ENCODE measurements at places on chromosomes 5 and 9.

DNA sequence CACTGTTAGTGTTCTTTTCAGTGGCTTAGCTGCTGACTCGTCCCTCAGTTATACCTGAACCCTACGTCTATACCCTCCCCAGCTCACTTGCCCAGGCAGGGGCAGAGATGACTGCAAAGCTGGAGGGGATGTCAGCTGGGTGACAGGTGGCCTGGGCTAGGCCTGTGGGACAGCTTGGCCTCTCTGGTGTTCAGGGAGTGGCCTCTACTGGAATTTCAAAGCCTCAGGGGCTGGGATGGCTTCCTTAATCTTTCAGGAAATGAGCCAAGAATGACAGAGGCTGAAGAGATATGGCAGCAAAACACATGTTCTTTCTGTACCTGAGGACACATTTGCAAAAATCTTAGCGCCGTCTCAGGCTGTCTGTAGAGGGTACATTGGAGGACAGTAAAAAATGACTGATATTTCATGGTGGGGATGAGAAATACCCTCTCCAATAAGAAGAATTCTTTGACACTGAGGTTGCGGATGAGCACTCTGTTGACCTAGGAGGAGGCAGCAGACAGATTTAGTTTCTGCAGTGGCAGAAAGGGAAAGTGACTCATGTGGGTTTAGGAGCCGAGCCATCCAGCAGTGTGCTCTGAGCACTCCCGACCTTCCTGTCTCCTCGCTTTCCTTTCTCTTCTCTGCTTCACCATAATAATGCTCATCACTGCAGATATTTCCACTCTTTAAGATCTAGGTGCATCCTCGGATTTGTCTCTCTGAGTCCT is 54.4 kb downstream of the ENTREP1 start:
- no peak for DNase-seq

DNA sequence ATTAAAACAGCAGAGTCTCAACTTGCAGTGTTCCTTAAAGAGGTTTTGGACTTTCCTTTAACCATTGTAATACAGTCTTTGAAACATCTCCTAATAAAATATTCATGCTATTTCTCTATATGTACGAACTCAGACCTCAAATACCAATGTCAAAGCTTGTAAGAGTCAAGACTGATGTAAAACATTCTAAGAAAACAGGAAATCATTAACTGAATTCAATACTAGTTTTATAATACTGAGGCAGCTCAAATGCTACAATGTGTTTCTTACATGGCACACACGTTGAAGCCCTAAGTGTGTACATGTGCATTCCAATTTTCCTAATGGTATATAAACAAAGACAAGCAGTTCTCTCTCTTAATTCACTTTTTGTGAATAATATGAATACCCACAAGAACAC is 11.6 kb downstream of the PSIP1 start:
- DNase-seq = no peak

DNA sequence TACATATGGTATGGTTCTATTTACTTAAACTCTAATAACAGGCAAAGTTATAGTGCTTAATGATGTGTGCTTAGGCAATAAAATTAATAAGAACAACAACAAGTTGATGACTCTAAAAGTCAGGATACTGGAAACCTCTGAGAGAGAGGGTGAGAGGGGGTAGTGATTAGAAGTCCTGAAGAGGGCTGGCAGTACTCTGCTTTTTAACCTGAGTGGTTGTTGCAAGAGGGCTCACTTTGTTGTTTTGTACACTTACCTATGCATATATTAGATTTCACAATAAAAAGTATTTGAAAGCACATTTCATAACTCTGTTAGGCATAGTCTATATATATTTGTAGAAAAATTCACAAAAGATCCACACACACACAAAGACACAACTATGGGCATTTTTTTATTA is 21.4 kb upstream of the ELL2 start:
- no peak for DNase-seq

GRCh38 chr9:107972346-107972745 is 482.8 kb upstream of the KLF4 start:
- no peak for DNase-seq

DNA sequence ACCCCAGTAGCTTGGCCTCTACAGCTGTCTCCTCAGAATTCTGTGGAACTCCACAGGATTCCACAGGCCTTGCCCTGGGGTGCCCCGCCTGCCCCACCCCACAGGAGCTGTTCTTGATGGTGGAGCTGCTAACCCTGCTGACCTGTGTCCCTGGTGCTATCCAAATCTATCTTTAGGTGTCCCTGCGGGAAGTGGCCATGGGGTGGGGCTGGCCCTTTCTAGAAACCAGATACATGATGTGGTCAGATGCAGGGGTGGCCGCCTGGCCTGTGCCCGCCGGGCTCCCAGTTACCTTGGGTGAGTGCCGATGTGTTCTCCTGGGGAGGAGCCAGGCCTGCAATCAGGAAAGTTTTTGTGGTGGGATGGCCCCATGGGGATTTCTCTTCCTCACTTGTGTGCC is 34.2 kb downstream of the WNK2 start:
- no peak for DNase-seq

GRCh38 chr9:131590449-131590848 is 45.1 kb downstream of the PRRT1B start:
- DNase-seq = no peak

DNA sequence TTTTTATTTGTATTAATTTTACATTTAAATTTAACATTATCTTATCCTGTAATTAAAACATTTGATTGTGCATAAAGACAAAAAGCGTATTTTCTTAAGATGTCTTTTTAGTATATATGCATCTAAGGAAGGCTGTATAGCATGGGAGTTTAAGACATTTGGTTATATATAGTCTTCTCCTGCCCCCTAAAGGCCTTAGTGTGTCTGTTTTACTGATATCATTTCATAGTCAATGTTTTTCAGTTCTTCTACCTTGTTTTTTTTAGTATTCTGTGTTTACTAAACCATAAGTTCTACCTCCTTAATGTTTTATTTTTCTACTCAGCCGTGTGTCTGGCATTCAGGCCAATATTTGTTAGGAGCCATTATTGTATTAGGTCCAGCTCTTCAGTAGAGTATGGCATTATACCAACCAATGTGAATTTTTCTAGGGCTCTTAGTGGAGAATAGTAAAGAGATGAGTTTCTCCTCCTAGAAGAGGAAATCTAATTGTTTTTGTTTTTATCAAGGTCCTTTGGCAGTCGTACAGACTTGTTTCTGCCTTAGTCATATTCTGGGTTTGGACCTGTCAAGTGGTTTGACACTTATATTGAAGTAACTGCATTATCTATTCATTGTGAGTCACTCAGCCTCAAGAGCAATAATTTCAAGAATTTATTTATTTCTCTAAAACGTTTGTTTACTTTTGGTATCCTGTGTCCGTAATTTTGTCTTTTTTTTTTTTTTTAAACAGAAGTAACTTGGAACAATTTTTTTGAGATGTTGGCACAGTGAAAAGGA is 74.8 kb downstream of the SLF1 start:
- DNase-seq = peak; percentile 46

DNA sequence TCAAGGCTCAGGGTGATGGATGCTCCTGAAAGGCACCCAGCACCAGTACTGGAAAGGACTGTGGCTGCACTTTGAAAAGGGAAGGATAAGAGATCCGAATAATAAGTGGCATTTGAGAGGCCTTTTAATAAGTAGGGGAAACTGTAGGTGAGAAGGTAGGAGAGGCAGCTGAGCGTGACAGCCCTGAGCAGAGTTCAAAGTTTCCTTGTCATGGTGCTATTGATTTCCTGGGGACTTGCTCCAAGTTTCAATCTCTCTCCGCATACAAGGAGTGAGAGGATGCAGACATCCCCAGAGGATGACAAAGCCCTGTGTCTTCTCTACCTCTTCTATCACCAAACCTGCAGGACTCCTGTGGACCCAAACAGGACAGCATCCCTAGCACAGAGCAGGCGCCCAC is 354.5 kb downstream of the SPOCK1 start:
- no peak for DNase-seq

- DNase-seq = no peak
Measured at GRCh38 chr5:139296198-139296597, 2.7 kb downstream of the MATR3 start.

DNA sequence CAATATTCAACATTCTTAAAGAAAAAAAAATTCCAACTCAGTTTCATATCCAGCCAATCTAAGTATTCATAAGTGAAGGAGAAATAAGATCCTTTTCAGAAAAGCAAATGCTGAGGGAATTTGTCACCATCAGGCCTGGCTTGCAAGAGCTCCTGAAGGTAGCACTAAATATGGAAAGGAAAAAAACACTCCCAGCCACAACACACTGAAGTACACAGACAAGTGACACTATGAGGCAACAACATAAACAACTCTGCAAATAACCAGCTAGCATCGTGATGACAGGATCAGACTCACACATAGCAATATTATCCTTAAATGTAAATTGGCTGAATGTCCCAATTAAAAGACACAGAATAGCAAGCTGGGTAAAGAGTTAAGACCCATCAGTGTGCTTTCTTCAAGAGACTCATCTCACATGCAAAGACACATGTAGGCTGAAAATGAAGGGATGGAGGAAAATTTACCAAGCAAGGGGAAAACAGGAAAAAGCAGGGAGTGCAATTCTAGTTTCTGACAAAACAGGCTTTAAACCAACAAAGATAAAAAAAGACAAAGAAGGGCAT is 33.1 kb downstream of the ANKRD33B start:
- no peak for DNase-seq

- no peak for DNase-seq
Measured at GRCh38 chr9:20569525-20569924, 52.8 kb downstream of the MLLT3 start.

DNA sequence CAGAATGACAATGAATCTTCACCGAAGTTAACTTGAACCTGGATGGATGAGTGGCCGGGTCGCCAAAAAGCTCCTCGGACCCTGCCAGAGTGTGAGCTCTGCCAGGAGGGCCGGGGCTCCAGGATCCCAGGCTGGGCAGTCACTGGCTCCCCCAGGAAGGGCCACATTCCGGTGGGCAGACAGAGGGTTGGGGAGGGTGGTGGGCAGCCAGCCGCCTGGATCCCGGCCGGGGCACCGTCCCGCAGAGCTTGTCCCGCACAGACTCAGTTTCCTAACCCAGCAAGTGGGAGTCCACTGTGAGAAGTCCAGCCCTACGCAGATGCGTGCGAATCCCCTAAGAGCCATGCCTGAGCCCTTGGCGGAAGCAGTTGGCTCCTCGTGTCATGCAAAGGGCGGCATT is 10.3 kb upstream of the NOTCH1 start:
- DNase-seq = no peak

GRCh38 chr5:5165541-5166002 is 25.4 kb downstream of the ADAMTS16 start:
- no peak for DNase-seq

DNA sequence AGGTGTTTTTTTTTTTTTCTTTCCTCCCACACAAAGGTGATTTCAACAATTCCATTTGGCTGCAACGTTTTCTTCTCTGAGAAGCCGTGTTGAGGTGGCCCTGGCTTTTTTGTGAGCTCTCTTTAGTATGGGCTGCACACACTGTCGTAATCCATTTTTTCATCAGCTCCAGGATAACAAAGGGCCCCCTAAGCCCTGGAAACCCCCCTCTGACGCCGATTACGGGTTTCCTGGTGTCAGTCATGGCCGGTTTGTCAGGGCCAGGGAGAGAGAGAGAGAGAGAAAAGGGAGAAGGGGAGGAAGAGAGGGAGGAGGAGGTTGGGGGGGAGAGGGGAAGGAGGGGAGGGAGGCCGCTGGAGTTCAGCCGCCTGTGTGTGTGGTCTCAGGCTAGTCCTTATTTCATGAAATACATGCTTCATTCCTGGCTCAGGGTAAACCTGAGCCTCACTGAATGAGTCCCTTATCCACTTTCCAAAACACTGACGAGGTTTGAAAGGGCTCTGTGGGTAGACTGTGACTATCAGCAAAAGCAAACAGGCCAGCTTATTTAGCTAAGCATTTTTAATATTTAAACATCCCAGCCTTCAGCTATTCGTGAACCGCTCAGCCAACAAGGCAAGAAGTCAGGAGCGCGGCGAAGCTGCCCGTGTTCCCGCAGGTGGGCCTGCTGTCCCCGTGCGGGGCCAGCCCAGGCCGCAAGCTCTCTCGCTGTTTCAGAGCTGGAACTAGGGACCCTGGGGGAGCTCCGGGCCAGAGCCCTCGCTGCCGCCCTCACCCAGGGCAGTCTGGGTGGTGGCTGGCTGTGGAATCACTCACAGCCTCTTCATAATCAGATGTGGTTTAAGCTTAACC is 172.8 kb downstream of the ERCC6L2 start:
- no peak for DNase-seq

DNA sequence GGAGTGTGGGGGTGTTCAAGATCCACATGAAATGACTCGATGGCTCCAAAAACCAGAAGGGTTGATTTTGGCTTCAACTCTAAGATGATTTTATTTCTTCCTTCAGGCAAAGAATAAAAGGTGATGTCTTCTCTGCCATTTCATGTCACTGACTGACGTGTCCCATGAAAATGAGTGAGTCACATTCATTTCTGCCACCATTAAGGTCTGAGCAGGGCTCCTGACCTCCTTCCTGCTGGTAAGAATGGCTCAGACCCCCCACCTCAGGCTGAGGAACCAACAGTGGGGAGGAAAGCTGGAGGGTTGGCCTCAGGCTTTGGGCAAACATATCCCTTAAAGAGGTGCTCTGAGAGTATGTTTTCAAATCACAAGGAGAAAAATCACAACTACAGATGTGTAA is 53.9 kb upstream of the ZNF354A start:
- no peak for DNase-seq

GRCh38 chr5:154714266-154714986 is 40.8 kb upstream of the LARP1 start:
- no peak for DNase-seq

DNA sequence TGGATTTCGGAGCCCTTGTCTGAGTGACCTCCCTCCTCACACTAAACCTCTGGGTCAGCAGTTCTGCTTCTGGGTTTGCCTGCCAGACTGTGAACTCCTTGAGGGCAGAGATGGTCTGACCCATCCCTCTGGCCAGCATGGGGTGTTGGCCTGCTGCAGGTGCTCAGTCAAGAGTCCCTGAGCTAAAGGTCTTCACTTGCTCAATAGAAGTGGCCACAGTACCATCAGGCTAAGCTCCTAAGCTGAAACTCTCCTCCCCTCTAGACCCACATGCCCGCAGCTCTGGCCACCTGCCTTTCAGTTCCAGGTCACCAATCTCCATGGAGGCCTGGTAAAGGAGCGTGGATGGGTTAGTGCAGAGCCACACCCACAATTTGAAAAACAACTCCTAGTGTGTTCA is 316.6 kb downstream of the SPOCK1 start:
- no peak for DNase-seq

DNA sequence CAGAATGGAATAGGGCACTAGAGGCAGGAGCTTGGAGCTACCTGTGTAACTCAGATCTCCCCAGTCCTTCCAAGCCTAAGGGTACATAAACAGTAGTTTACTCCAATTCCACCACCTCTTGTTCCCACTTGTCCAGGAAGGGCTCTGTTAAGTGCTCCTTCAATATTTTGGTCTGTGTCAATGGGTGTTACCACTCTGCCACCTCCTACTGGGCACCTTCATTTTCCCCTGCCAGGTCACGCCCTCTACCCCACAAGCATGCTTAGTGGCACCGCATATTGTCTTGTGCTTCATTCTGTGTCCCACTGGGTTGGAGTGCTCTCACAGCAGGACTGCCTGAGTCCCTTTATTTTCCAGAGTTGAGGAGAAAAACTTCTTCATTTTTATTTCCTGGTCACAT is 459.8 kb downstream of the ARHGEF28 start:
- DNase-seq = no peak

GRCh38 chr5:96624596-96624995 is 37.6 kb upstream of the CAST start:
- DNase-seq = no peak

GRCh38 chr5:142600092-142600491 is 85.8 kb downstream of the FGF1 start:
- DNase-seq = no peak
